ENCODE measurements at places on chromosomes 4 and X.

- no peak for DNase-seq
Observed at GRCh38 chrX:155873188-155873587, 8.0 kb upstream of the VAMP7 start.

- no peak for DNase-seq
Observed at GRCh38 chrX:30283456-30284200, 25.6 kb downstream of the NR0B1 start.

GRCh38 chrX:40891798-40892197, 156.5 kb upstream of the MED14 start:
- no peak for DNase-seq

GRCh38 chrX:10104958-10105658, 51.7 kb upstream of the CLCN4 start:
- no peak for DNase-seq

- no peak for DNase-seq
Observed at GRCh38 chr4:81142744-81143143, 72.3 kb downstream of the PRKG2 start.

DNA sequence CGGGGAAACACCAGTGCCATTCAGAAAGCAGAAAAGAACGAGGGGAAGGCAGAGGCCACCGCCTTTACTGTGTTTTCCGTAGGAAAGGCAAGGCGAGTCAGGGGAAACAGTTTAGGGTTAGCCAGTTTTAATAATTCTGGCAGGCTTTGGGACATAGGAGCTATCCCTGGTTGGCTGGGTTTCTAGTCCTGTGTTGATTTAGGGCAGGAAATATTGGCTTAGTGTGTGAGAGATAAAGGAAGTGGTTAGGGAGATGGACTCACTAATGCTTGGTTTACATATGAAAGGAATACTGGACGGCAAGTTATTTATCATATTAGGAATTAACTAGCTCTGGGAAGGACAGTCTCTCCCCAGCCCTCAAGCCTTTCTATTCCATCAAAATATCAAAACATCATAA, 53.1 kb downstream of the SYNPO2 start:
- no peak for DNase-seq

DNA sequence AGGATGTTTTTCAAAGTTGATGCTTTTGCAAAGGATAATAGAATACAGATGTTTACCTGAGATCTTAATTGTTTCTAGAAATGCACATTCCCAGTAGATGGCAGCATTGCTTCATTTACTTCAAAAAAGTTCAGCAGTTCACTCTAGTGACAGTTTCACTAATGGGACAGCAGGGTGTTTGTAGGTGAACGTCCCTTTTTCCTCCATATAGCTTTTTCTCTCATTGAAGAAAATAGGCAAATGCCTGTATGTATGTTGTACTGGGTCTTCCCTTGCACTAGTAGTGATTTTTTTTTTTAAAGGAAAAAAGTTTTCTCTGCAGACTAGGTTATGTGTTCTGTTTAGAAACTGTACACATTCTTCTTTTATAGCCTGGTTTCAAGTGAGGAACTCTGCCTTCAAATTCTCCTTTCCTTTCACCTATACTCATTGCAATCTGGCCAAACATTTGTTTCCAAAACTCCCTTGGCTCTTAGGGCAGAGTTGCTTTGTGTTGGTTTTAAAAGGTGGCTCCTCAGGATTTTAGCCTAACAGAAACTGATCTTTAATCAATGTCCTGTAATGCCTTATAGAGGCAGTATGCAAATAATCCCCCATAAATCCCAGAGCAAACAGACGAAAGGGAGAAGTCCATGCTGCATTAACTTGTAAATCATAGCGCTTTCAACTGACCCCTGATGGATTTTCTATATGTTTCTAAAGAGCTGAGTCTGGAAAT, 86.3 kb downstream of the EGF start:
- no peak for DNase-seq

- DNase-seq = no peak
Observed at GRCh38 chrX:113933931-113934330, 650.0 kb upstream of the HTR2C start.

- no peak for DNase-seq
Observed at GRCh38 chr4:60891947-60892346, 308.2 kb upstream of the ADGRL3 start.

- DNase-seq = no peak
Observed at GRCh38 chr4:184356366-184356765, 118.0 kb downstream of the IRF2 start.

DNA sequence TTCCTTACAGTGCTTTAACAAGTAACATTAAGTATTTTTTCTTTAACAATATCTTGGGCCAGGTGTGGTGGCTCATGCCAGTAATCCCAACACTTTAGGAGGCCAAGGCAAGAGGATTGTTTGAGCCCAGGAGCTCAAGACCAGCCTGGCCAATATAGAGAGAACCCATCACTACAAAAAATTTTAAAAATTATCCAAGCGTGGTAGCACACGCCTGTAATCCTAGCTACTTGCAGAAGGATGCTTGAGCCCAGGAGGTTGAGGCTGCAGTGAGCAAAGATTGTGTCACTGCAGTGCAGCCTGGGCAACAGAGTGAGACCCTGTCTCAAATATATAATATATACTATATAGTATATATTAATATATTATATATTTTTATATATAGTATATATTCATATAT, 162.2 kb downstream of the ZNF674 start:
- DNase-seq = no peak

DNA sequence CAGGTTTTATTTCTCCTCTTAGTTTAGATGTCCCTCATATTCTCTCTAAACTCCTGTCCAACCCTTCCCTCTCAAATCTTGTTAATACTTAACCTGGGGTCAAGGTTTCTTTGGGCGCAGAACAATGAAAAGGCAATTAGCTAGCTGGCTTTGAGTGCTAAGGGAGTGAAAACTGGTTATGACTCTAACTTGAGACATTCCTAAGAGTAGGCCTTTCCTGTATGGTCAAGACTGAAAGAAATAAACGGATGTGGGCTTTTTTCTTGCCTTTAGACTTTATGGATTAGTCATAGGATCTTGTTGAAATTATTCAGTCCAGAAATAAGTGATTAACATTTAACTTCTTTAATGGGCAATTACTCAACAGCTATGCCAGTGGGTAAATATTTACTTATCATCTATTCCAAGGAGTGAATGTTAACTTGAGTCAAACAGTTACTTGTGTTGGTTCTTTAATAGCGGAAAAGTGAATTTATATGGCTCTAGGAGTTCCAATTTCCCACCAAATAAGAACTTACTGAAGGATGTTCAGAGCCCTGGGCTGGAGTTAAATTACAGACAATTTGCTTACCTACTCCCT, 141.7 kb upstream of the SCML1 start:
- DNase-seq = no peak

- DNase-seq = no peak
Observed at GRCh38 chrX:79146640-79147390, 2.3 kb downstream of the GPR174 start.

DNA sequence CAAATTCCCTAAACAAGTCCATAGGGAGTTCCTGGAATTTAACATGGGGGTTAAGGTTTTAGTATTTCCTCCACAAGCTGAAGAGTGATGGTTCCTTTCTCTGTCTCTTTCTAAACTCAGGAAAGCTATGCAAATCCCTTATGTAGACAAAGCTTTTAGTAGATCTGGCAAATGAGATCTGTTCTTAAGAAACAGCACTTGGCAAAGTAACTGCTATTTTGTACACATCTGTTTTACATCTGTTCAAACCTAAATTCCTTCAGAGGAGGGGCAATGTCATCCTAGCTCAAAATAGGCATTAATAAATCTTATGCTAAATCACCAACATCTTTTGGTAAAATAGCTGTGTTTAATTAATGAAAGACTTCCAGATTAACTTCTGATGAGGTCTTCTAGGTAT, 137.8 kb upstream of the TBC1D9 start:
- no peak for DNase-seq

DNA sequence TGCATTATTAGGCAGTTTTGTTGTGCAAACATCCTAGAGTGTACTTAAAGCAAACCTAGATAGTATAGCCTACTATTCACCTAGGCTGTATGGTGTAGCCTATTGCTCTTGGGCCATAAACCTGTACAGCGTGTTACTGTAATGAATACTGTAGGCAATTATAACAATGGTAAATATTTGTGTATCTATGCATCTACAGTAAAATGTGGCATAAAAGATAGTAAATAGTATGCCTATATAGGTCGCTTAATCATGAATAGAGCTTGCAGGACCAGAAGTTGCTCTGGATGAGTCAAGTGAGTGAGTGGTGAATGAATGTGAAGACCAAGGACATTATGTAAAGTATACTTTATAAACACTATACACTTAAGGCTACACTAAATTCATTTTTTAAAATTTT, 16.6 kb downstream of the USO1 start:
- DNase-seq = no peak

- DNase-seq = no peak
Observed at GRCh38 chr4:100511896-100512295, 5.9 kb downstream of the EMCN start.

DNA sequence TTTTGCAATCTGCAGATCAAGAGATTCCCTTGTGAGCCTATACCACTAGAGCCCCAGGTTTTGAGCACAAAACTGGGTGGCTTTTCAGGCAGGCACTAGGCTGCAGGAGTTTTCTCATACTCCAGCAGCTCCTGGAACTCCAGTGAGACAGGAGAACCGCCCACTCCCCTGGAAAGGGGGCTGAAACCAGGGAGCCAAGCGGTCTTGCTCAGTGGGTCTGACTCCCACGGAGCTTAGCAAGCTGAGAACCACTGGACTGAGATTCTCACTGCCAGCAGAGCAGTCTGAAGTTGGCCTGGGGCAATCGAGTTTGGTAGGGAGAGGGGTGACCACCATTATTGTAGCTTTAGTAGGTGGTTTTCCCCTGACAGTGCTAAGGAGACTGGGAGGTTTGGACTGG, 313.8 kb upstream of the TEX13C start:
- no peak for DNase-seq

DNA sequence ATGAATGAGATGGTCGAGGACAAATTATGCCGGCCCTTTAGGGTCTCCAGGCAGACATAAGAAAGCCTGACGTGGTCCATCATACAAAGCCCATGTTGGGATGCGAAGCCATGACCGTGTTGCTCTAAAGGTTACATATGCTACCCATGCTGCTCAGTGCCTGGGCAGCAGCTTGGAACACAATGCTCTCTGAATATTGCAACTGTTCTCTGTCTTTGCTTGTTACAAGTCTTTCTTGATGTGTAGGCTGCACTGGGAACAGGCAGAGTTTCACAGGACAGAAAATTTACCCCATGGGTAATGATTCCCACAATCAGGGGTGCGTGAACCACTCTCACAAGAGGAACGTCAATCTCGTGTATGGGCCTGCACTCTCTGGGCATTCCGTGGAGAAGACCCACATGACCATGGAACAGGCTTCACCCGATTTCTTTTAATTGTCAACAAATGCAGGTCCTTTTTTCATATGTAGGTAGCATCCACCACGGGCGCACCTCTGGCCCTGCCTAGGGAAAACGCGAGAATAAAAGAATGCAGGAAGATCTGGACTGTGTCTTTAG, 66.3 kb downstream of the NBDY start:
- DNase-seq = no peak

GRCh38 chrX:3577551-3577950, 135.9 kb downstream of the PRKX start:
- DNase-seq = no peak

DNA sequence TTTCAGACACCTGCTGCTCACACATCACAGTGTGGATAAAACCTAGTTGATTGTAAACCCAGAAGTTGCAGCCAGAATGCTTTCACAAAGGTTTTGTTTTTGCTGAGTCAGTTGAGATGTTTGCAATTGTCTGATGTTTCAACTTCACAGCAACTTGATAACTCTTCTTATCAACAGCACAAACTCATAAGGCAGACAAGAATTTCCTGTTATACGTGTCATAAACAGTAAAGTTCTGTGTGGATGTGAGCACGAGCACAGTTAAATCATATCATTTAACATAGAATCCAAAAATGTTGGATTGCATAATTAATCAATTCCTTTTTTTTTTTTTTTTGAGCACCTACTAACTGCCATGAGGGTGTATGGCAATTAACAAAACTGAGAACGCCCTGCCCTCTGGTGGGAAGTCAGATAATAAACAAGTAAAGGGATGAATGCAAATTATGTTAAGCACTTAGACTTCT, 512.2 kb downstream of the PDHA2 start:
- DNase-seq = no peak

DNA sequence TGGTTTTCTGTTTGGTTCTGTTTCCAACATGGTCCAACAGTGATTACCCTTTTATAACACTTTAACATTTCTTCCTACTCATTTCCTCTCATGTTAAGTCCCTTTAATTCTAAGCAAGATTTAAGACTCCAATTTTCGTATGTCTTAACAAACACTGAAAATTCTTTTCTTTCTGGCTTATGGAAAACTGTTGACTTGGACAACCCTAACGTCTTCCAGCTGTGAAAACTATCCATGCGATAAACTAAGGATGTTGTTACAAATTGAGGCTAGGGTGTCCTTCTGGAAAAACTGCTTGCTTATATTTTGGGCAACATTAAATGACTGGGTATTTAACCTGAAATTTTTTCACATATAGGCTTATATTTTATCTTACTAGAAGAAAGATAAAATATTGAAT, 33.9 kb upstream of the RTL3 start:
- DNase-seq = no peak

DNA sequence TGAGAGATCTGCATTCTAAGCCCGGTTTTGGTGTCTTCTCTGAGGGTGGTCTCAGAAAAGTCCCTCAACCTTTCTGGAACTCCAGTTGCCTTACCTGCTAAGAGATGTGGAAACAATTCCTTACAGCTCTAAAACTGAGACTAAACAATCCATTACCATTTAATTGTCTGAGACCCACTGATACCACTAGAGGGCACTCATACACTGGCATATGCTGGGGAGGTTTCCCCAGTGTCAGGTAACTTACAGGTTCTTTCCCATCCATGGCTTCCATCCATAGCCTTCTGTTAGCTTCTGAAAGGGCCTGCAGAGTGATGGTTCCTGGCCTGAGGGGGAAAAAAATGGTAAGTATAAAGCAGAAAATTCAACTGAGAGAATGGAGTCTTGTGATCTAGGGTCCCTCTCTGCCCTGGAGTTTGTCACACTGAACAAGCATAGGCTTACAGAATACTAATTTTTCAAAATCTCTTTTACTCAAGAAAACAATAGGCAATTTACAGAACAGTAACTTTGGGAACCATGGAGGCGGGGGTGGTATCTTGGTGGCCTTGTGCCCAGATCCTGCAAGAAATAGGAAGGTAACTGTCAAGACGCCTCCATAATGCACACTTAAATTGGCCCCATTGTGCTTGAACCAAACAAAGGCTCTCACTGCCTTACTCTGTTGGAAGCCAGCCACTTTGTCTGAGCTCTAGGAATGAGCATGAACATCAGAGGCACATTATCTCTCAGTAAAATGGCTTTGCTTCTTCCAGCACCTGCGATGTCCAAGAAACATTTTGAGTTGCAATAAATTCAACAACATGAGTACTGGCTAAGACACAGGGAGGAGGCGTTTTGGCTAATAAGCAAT, 236.1 kb downstream of the OPHN1 start:
- no peak for DNase-seq

- no peak for DNase-seq
Observed at GRCh38 chrX:125204681-125205132, 115.0 kb upstream of the TEX13C start.
